ENCODE measurements at places on chromosomes 7 and 10.
A peak's percentile ranks its signal among the peaks of the same experiment; 100 is the strongest.

DNA sequence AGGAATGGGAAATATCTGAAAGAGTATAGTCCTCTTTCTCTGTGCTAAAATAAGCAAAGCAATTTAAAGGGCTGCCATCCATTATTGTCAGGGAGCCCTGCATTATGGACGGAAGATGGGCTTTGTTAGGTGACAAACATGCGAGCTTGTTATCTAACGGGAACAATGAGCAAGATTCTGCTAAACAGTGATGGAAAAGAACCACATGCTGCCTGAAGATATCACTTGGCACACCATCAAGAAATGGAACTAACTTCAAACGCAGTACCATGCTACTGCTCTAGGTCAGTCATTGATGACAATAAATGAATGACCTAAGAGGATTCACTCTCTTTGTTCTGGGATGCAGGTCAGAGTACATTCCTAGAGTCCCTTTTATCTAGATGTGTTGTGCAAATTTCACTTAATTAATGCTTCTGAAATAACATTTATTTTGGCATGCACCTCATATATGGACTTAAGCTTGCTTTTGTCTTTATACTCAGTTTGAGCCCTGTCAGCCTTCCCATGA is 175.7 kb upstream of the PTN start:
- no peak for DNase-seq

- DNase-seq, result no peak
These were observed 422.8 kb upstream of the ZMIZ1 start for GRCh38 chr10:78645975-78646374.

DNA sequence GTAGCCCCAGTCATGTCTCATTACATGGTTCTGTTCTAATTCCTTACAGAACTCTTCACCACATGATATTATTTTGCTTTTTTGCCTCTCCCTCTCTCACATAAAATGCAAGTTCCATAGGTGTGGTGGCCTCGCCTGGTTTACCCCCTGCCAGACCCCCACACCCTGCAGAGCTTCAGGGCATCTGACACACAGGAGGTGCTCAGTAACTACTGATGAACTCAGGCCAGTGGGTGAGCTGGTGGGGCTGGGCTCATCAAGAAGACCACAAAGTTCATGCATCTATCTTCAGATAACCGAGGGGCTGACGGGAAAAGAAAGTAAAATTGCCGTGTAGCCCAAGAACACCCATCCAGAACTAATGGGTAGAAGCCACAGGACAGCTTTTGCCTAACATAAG is 253.1 kb downstream of the GRID1 start:
- DNase-seq, result no peak

DNA sequence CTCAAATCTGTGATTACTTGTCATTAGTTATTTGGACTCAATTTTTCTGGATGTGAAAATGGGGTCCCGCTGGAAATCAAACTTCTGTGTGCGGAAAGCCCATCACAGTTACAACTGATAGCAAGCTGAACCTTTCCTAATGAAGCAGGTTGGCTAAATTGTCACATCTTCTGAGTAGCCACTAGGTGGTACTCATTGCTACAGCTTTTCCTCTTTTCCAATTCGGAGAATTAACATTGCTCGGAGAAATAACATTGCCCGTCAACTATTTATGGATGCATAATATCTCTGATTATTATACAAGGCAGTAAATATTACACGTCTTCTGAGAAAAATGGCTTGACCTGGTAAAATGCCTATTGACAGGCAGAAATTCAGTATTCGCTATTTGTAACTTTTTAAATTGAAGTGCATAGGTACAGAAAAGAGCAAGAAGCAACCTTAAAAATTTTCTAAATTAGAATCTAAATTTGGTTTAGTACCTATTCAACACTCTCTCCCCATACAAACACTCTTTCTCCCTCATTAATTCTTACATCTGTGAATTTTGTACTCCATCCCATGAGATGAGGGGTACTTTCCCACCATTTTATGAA is 17.3 kb upstream of the BLOC1S2 start:
- DNase-seq, result peak; percentile 42

DNA sequence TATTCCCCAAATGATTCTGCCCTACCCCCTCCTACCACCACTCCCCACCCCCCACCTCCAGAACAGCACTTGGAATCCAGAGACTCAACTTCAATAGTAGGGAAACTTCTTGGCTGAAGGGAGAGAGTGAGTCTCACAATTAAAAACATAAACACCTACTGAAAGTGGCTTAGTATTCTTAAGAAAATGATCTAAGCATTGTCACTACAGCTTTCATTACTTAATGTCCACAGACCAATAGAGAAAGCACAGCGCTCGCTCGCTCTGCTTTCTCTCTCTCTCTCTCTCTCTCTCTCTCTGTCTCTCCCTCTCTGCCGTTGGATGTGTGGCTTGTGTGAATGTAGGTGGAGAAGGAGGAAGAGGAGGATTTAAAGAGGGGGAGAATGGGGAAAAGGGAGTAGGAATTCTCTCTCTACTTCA is 1.5 kb upstream of the SEMA3A start:
- no peak for DNase-seq

GRCh38 chr10:133072720-133073390 is 14.9 kb upstream of the ADGRA1 start:
- DNase-seq, result no peak
